RPMI7951 (cell line): ENCODE measurements at places on chromosomes 2 and 18. TPM values are rescaled to one million over a fixed set of nuclear protein-coding genes. Genes with fewer than 3 reads are reported as not detected.

Gene MYO3B
- total RNA-seq: 0.12 TPM in 1 of 2 replicates, not detected in the other

Gene FRZB
- 0.98 and 1.6 TPM in 2 replicates for total RNA-seq

Gene BCL11A
- under 0.01 TPM in 1 of 2 replicates, not detected in the other for total RNA-seq

Gene GALNT5
- total RNA-seq: 10.6 TPM in 2 replicates

Gene COQ10B
- total RNA-seq: 45.1 and 46.9 TPM in 2 replicates

Gene OSBPL6
- total RNA-seq: 10.7 and 12.3 TPM in 2 replicates

Gene SMYD5
- total RNA-seq: 20.1 and 21.5 TPM in 2 replicates

Gene SKOR2
- total RNA-seq: not detected in 2 replicates

Gene ALPI
- total RNA-seq: not detected in 2 replicates

Gene VIT
- total RNA-seq: 0.88 and 2.9 TPM in 2 replicates

Gene KANSL1L
- total RNA-seq: 19.2 and 25.3 TPM in 2 replicates

Gene SP100
- 127 and 129 TPM in 2 replicates for total RNA-seq

Gene SUCLG1
- 91.9 and 134 TPM in 2 replicates for total RNA-seq

Gene ASXL3
- not detected in 2 replicates for total RNA-seq

Gene CRYGC
- total RNA-seq: not detected in 2 replicates

Gene DNAJC5G
- not detected in 2 replicates for total RNA-seq

Gene IL36B
- not detected in 2 replicates for total RNA-seq

Gene SERPINB4
- not detected in 2 replicates for total RNA-seq

Gene SFT2D3
- total RNA-seq: 8.5 and 9.3 TPM in 2 replicates

Gene ANKMY1
- 3.6 and 4.0 TPM in 2 replicates for total RNA-seq

Gene IL1R1
- total RNA-seq: 19.7 and 27.2 TPM in 2 replicates

Gene FSHR
- total RNA-seq: not detected in 2 replicates

Gene MPP4
- total RNA-seq: 24.3 and 27.2 TPM in 2 replicates

Gene EMILIN1
- 27.6 and 44.8 TPM in 2 replicates for total RNA-seq

Gene CD226
- total RNA-seq: 0.12 and 0.49 TPM in 2 replicates

Gene ZAP70
- total RNA-seq: 2.0 and 2.1 TPM in 2 replicates

Gene MBP
- 9.5 and 15.6 TPM in 2 replicates for total RNA-seq

Gene STK11IP
- 16.8 and 20.7 TPM in 2 replicates for total RNA-seq

Gene TMEM17
- total RNA-seq: 3.2 and 3.5 TPM in 2 replicates

Gene CTAGE1
- total RNA-seq: 0.68 and 1.3 TPM in 2 replicates

Gene COLEC12
- 95.0 and 103 TPM in 2 replicates for total RNA-seq

Gene RBM44
- total RNA-seq: 0.88 and 1.7 TPM in 2 replicates

Gene RUFY4
- total RNA-seq: not detected in 2 replicates

Gene STK17B
- 69.9 and 75.5 TPM in 2 replicates for total RNA-seq

Gene IFIH1
- total RNA-seq: 13.0 and 13.1 TPM in 2 replicates

Gene SNED1
- total RNA-seq: 63.7 and 65.5 TPM in 2 replicates
